ENCODE measurements at places on chromosomes 3 and 15.

- peak; percentile 71 for DNase-seq
Measured at GRCh38 chr3:169813757-169814517, 1.2 kb upstream of the LRRC34 start.

DNA sequence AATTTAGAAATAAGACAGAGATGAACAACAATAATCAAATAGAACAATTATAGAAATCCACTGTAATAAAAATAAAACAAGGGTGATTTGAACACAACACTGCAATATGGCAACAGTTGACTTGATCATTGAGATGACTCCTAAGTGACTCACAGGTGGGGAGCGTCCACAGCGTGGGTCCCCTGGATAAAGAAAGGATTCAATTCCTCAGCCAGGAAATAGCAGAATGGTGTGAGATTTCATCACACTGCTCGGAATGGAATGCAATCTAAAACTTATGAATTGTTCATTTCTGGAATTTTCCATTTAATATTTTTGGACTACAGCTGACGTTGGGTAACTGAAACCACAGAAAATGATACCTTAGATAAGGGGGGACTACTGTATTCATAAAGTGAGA lies 82.0 kb downstream of the CNTN3 start:
- no peak for DNase-seq

DNA sequence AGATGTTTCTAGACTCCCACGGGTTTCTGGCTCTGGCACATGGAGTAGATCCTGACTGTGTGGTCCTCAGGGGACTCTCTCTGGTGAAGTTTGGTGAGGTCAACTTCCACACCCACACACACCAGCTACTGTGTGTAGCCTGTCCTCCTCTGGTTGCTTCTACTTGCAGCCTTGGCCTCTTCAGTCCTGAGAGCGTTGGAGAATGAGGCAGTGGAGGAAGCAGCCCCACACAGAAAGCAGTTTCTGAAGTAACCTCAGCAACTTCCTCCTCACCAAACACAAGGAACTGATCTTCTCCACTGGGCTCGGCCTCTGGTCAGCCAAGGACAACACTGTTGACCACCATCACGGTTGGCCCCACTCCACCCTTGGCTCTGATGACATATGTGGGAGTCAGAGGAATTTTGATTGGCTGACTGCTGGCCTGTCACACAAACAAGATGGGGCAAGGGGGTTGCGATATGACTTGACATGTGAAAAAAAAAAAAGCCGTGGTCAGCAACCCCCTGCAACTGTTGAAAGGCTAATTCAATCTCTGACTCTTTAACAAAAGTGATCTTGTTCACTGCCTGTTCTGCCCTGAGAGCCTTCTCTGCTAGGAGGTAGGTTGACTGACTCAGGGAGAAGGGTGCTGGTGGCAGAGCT lies 19.6 kb downstream of the CD86 start:
- DNase-seq, result no peak

GRCh38 chr3:42184651-42185443 lies 81.1 kb downstream of the CCK start:
- DNase-seq, result no peak

GRCh38 chr3:27556887-27557286 lies 72.7 kb upstream of the SLC4A7 start:
- DNase-seq, result no peak

DNA sequence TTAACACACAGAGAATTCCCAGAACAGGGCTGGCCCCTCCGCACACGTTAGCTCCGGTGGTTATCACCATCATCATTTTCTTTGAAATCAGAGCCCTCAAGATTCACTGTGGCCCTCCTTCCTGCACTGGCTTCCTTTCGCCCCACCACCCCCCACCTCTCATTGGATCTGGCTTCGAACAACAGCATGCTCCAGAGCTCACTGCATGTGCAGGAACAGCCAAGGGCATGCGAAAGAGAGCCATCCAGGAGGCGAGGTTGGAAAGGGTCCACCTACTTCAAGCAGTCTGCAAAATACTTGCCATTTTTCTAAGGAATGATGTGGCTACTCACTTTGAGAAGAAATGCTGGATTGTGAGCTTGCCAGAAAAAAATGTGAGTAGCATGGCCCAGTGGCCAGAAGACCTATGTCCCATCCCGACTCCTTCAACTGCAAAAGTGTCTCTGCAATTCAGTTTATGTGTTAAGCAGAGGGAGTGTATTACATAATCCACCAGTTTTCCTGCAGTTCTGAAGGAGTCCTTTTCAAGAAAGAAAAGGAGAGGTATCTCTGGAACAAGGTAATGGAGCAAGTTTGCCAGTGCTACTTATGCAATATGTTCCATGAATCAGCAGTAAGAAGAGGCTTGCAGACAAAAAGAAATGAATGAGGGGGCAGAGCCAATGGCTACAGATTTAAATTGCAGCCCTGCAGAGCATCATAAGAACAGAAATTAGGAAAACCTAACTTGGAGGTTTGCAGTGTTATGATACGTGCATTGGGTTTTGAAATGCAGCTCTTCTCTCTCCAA lies 92.8 kb downstream of the OCA2 start:
- no peak for DNase-seq

GRCh38 chr3:39146611-39147591 lies 6.5 kb downstream of the CSRNP1 start:
- DNase-seq, result peak; percentile 69

DNA sequence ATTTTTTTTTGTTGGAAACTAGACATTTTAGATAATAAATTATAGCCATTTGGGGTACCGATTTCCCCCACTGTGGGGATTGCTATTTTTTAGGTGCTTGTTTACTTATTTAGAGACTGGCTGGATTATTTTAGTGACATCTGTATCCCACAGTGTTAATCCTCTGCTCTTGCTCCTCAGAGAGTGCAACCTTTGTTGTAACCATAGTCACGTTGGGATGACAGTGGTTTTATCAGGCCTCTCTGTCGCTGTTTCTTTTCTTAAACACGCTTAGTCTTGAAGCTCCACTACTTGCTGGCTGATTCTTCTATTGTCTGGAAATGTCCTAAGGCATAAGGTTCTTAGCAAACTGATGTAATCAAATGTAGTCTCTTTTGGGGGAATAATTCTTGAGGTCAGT lies 451.6 kb upstream of the SEMA6D start:
- DNase-seq, result no peak

- DNase-seq, result no peak
Measured at GRCh38 chr15:75138016-75138999, 63.4 kb upstream of the C15orf39 start.

DNA sequence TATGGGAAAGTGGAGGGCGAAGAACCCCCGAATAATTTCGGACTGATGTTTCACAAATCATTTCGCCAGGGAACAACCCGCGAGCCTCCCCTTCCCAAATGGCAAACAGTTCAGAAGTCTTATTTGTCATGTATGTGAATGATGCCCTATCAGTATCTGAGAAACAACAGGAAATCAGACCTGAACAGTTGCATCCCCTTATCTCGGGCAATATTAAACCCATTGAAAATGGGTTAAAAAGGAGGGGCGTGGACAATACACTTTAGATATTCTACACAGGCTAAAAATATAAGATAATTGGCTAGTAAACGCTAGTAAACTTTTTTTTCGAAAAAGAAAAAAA lies 1003.3 kb upstream of the NR2F2 start:
- DNase-seq, result no peak

GRCh38 chr3:25652921-25653320 lies 11.8 kb downstream of the TOP2B start:
- no peak for DNase-seq

- DNase-seq, result no peak
Measured at GRCh38 chr15:94792196-94792595, 560.8 kb downstream of the MCTP2 start.

GRCh38 chr3:138103466-138103865 lies 11.9 kb downstream of the DZIP1L start:
- no peak for DNase-seq

GRCh38 chr3:114092151-114093015 lies 35.8 kb downstream of the QTRT2 start:
- DNase-seq, result no peak

- no peak for DNase-seq
Measured at GRCh38 chr3:158489181-158489580, 81.8 kb upstream of the MLF1 start.

DNA sequence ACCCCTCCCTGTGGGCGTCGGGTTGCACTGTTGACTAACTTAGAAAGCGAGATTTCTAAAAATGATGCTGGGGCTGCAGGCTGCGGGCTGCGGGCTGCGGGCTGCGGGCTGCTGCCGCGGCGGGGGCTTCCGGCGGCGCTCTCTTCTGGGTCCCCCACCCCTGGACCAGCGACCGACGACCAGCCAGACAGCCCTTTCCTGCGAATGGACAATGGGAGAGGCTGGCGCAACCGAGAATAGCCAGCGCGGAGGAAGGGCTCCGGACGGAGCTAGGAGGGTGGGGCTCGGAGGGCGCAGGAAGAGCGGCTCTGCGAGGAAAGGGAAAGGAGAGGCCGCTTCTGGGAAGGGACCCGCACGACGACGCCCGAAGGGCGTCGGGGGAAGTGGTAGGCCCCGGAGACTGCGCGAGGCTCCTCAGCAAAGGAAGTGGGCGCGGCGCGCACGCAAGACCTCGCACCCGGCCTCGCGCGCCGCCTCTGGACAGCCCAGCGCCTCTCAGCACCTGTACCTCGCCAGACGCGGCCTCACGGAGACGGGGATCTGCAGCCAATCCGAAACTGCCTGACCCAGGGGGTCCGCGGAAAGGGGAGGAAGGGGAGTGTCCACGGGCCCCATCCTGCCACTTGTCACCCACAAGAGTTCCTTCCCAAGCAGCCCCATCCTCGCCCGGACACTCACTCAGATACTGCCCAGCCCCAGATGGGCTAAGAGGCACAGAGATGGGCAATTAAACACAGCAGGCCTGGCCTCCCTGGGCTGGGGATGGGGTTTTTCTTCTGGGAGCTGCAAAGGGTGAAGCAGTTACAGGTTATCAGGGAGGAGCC lies 70.7 kb downstream of the SLC12A8 start:
- peak; percentile 72 for DNase-seq

GRCh38 chr15:57652481-57652880 lies 54.0 kb upstream of the POLR2M start:
- DNase-seq, result no peak

DNA sequence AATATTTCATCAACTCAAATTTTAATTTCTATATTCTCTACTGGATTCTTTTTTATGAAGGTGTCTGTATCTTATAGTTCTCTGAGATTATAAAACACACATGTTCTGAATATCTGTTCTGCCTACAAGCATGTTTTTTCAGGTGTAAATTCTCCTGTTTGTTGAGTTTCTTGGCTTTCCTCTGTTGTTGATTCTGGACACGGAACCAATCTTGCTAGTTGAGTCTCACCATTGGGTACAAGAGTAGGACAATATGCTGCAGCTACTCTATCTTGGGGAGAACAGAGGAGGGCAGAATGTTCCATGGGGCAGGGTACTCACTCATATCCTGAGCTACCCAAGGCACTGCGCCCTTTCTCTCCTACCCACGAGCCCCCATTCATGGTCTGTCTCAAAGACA lies 104.9 kb downstream of the GREM1 start:
- DNase-seq, result no peak

DNA sequence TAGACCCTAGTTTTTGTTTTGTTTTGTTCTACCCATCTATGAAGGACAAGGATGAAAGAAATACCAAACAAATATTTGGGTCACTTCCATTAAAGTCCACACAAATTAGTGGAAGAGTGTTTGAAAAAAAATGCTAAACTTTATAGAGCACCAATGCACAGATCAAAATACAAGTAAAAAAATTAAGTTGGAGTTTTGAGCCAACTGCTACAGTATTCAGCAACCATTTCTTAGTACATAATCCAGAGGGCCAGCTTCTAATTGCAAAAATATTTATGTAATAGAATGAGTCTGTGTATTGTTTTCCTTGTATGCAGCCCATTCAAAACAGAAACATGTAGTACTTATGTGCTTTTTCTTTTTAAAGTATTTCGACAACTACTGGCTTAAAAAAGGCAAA lies 121.1 kb downstream of the CBLB start:
- DNase-seq, result no peak

DNA sequence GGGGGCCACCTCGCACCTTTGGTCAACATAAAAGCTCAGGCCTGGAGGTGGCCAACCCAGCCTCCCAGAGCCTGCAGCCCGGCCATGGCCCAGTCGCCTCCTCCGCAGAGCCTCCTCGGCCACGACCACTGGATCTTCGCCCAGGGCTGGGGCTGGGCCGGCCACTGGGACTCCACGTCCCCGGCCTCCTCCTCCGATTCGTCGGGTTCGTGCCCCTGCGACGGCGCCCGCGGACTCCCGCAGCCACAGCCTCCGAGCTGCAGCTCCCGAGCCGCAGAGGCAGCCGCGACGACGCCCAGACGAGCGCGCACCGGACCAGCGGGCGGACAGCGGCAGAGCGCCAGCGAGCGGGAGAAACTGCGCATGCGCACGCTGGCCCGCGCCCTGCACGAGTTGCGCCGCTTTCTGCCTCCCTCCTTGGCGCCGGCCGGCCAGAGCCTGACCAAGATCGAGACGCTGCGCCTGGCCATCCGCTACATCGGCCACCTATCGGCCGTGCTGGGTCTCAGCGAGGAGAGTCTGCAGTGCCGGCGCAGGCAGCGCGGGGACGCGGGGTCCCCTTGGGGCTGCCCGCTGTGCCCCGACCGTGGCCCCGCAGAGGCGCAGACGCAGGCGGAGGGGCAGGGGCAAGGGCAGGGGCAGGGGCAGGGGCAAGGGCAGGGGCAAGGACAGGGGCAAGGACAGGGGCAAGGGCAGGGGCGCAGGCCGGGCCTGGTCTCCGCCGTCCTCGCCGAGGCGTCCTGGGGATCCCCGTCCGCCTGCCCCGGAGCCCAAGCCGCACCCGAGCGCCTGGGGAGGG lies at the start of gene MESP2:
Gene MESP2, plus strand, starts transcription at position 59 of the 799 bp plus-strand sequence. Its CDS starts 26 bp downstream, at position 85.
- peak; percentile 26 for DNase-seq

DNA sequence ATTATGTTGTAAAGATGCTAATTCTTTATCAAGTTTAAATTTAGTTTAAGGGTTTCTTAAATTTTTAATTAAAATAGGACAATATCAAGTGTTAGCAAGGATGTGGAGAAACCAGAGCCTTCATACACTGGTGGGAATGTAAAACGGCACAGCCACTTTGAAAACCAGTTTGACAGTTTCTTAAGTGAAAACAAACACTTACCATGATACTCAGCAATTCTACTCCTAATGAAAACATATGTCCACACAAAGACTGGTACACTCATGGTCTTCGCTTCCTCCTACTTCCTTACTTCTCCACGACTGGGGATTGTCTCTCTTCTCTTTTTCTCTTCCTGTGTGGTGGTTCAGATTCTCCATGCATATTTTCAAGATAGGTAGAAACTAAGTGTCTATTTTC lies 9.2 kb downstream of the SKIC8 start:
- no peak for DNase-seq

GRCh38 chr15:52658955-52659354 lies 20.2 kb downstream of the ATOSA start:
- peak; percentile 39 for DNase-seq

DNA sequence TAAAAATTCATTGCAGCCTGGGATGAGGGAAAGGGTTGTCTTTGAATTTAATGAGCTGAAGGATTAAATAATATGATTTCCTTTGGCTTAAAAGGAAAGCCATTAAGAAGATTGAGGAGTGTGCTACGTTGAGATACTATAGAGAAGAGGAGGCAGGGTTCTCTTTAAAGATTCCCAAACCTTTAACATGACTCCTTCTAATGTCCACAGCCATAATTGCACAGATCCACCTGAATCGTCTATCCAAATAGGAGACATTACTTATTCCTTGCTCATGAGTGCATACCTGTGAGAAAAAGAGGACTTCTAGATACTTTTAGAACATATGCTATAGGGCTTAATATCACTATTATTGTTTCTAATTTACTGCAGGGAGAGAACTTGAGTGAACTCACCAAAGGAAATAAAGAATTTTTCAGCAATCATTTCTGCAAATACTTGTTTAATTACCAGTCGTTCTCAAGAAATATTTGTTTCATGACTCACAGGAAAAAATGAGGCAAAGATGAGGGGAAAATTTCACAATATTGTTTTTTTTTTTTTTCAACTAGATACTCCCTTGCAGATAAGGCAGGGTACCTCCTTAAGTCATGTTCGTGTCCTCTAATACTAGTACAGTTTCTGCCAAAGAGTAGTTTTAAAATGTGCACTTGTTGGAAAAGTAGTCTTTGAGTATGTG lies 8.9 kb upstream of the SUCNR1 start:
- no peak for DNase-seq
